ENCODE measurements at places on chromosomes 5 and 9. TPM values are rescaled to one million over a fixed set of nuclear protein-coding genes. Genes with fewer than 3 reads are reported as not detected.

The NME5 gene
- 0.29 TPM for total RNA-seq

The GLDC gene
- total RNA-seq: 4.6 TPM

GRCh38 chr9:129874261-129875101, 39.2 kb downstream of the USP20 start:
- DNase-seq: no peak

- DNase-seq: no peak
These were observed at the start of gene CDKN2A for GRCh38 chr9:21993893-21994555. TSS of gene CDKN2A (minus strand) at chr9:21994392.

DNA sequence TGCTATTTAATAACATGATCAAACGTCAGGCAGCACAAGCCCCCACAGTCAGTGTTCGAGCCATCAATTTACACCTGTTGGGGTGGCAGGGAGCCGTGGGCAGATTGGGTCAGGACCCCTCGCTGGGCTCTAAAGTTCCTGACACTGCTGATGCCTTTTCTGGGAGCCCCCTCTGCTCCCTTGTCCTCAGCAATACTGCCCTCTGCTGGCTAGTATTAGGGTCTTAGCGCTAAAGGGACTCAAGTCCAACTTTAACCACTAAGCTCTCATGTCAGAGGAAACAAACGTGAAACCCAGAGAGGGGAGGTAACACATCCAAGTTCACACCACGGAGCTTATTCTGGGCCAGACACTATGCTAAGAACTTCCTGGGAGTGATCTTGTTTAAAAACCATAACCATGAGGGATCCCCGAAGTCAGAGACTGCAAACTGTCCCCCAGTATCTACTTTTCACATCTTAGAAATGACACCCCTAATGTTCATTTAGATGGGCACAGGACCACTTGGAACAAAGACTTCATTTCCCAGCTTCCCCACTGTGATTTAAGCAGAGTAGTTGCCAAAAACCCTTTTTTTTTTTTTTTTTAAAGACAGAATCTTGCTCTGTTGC, 20.4 kb downstream of the ANKS6 start:
- peak; percentile 75 for DNase-seq

DNA sequence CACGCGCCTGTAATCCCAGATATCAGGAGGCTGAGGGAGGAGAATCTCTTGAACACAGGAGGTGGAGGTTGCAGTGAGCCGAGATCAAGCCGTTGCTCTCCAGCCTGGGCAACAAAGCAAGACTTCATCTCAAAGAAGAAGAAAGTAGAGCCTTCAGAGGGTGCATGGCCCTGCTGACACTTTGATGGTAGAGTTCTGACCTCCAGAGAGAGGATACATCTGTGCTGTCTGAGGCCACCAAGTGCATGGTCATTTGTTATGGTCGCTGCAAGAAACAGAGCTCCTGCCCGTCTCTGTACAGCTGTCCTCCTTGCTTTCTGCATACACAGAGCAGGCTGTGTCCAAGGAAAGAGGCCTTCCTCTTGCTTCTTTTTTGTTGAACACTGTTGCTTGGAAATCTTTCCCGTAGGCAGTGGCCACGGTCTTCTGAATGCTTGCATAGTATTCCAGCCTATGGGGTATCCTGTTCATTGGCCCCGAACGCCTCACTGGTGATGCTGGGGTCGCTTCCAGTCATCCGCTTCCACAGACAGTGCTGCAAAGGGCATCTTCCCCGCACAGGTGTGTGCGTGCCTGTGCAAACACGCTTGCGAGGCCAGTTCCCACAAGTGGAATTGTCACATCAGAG, 36.8 kb upstream of the UNC5A start:
- DNase-seq: no peak

DNA sequence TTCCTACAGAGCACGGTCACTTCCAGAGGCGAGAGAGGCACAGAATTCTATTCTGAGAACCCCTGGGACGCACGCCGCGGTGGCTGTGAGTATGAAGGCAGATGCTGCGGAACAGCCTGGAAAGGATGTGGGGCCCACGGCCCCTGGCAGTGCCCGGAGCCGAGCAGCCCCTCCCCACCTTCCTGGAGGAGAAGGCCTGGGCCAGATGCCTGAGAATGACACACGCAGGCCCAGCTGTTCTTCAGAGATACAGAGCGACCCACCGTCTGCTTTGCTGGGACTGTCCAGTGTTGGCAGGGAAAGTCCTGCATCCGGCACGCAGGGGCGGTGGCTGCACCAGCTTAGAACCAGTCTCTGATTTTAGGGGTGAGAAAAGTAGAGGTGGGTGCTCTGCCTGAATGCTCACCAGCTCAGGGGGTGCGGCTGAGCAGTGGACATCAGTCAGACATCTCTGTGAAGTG, 116.7 kb upstream of the LPCAT1 start:
- no peak for DNase-seq

DNA sequence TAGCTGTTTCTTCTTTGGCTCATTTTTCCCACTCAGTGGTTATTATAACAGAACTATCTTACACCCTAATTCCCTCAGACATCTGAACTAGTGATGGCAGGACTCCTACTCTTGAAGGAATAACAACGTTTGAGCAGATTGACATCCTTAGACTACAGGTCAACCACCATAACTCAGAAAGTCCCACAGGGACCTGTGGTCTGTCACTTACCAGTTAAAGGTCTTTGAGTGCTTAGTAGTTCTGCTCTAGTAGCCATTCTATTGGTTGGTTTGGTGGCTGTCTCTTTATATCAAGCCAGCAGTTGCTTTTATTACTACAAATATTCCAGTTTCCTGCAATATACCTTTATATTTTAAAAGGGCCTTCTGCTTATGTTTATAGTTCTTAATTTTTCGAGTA, 67.2 kb upstream of the FCHO2 start:
- no peak for DNase-seq

DNA sequence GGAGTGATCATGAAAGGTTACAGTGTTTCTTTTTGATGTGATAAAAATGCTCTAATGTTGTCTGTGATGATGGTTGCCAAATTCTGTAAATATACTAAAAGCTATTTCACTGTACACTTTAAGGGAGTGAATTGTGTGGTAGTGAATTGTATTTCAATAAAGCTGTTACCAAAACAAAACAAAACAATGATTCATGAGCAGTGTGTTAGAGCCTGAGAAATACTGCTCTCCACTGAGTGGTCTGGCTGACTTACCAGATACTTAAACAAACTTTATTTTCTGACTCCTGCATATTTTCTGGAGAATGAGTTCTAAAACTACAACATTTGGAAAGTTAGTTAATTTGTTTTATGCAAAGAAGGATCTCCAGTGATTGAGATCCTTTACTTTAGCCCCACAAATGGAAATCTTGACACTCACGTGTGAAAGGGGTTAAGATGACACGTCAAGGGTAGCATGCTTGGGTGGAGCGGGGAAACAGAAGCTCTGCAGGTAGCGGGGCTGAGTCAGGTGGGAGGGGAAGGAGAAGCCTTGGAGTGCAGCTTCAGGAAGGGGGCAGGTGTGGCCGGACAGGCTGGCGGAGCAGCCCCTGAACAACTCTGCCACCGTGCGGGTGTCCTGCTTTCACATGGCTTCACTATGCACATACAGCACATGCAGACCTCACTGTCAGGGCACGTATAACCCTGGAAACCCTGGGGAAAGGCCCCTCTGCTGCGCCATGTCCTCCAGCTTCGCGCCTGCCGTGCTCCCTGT, 256.7 kb downstream of the IRX1 start:
- DNase-seq: peak; percentile 41

The ZDHHC11B gene
- total RNA-seq: under 0.01 TPM

DNA sequence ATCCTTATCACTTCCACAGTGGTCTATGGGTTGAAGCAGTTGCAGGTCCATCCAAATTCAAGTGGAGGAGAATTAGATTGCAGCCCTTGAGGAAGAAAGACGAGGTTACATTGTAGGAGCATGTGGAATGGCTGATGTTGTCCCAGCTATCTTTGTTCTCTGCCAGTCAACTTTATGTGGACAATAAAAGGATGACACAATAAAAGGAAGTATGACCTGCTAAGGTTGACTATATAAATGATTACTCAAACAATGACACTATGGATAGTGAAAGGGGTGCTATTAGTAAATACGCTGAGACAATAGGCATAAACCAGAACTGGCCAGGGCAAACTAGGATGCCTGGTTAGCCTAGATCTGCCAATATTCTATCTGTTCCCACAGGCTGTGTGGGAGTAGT, 12.8 kb upstream of the ZNF618 start:
- DNase-seq: no peak

- no peak for DNase-seq
These were observed 43.5 kb downstream of the SARDH start for GRCh38 chr9:133694686-133695085.

The DMAC1 gene
- total RNA-seq: 17.3 TPM

DNA sequence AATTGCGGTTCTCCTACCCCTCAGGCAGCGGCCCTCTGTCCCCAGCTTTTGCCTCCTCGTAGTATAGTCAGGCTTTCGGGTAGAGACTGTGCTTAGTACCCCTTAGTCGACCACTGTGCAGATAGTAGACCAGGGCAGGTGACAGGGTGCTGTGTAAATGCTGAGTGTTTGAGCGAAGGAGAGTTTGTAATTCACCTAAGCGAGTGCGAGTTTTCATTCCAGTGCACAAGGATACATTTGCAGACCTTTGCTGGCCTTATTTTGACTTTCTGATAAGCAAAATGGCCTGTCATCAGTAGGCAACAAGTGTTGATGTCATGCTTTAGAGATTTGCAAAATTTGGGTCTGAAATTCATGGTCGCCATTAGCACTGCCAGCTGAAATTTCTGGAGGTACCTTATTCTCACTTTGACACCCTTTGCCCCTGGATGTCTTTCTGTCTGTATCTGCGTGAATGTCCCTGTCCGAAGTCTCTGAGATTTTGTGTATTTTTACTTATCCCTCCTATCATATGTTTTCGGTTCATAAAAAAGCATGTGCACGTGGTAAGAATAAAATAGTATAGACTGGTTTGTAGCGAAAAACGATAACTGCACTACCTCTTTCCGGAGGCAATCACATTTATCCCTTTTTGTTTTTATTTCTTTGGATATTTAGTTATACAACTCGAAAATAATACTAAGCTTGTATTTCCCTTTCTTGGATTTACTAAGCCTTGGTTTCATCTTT, 1.9 kb downstream of the LMNB1 start:
- peak; percentile 5 for DNase-seq

GRCh38 chr9:89408628-89409101, 89.2 kb downstream of the SEMA4D start:
- peak; percentile 56 for DNase-seq

DNA sequence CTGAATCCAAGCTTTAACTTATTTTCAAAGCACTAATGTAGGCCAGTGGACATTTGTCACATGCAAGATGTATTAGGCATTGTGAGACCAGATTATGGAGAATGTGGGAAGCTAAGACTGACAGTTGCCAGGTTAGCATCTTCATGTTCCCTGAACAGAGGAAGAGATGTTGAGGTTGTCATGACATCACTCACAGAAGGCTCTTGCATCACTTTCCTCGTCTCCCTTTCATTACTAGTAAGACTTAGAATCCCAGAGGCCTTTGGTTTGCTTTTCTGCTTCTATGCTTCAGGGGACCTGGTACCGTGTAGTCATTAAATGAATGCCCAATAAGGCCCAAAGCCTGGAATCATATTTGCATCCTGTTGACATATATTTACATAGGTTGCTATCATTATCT, 76.4 kb upstream of the RPS23 start:
- no peak for DNase-seq

DNA sequence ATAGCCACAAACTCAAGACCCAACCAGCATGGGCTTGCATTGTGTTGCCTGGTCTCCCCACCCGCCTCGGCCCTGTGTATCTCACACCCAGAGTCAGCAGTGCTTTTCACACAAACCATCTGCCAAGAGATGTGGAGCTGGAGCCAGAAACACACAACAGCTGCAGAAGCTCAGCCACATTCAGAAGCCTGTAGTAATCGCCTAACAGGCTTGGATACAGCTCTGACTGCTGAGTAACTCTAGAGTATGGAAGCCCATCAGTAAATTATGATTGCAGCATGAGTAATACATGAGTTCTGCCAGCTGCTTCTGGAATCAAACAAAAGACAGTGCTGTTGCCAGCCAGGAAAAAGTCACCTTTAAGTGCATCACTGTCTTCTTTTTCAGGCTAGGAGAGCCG, 16.0 kb downstream of the TEK start:
- peak; percentile 90 for DNase-seq

The FYB1 gene
- total RNA-seq: not detected

The PHYHD1 gene
- total RNA-seq: not detected

Measured in Daoy (cell line).